Naive thymus-derived CD4-positive, alpha-beta T cell (primary cell): ENCODE measurements at places on chromosomes 6 and 20. TPM values are rescaled to one million over a fixed set of nuclear protein-coding genes. Genes with fewer than 3 reads are reported as not detected.
A peak's percentile ranks its signal among the peaks of the same experiment; 100 is the strongest.

DNA sequence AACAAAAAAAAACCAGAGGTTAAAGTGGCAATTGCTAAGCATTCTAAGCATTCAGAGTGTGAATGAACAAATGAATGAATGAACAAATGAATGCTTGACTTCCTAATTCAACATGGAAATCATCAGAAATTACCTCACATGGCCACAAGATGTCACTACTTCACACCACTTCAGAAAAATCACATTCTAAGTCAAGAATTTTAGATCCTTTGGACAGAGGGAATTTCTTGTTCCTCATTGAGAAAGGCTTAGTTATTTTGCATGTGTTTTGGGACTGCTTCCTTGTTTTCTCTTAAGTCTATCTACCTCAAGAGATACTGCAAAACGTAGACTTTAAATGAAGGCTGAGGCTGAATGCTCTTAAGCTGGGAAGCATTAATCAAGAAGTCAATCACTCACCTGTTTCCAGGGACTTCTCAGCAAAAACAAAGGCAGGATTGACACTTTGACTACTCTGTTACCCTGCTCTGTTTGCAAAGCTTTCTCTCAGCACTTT lies 120.2 kb downstream of the MBOAT1 start:
- peak; percentile 12 for DNase-seq

DNA sequence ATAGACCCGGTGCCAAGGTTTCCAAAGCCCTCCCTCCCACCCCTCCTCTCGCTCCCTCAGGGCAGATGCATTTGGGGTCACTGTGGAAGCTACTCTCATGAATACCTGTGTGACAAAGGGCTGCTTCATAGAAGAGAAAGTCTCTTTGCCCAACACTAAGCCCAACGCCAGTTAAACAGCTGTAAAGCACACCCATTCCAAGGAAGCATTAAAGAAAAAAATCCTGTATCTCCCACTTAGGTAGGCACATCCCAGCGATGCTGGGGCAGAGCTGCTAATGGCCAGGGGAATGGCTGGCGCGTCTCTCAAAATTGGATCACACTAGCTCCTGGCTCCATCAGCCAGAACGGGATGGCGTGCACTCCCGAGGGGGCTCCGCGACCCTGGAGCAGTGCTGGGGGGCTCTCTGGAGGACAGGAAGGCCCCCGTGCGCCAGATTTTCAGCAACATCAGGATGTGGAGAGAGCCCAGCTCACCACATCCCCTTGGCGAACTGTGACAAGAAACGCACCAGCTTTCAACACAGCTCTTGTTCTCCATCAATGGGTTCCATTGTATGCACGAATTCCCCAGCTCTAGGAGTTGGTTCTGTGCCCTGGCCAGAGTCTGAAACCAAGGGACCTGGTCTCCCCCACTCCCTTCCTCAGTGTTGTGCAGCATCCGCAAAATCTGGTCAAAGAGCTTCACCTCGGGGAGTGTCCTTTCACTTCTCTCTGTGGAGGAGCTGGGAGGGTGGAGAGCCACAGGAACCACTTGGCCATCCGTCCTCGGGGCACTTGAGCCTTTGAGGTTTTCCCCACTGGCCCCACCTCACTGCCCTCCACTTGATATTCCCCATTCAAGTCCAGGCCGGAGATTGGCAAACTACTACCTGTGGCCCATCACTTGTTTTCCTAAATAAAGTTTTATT lies 74.1 kb downstream of the TFAP2C start:
- no peak for DNase-seq

DNA sequence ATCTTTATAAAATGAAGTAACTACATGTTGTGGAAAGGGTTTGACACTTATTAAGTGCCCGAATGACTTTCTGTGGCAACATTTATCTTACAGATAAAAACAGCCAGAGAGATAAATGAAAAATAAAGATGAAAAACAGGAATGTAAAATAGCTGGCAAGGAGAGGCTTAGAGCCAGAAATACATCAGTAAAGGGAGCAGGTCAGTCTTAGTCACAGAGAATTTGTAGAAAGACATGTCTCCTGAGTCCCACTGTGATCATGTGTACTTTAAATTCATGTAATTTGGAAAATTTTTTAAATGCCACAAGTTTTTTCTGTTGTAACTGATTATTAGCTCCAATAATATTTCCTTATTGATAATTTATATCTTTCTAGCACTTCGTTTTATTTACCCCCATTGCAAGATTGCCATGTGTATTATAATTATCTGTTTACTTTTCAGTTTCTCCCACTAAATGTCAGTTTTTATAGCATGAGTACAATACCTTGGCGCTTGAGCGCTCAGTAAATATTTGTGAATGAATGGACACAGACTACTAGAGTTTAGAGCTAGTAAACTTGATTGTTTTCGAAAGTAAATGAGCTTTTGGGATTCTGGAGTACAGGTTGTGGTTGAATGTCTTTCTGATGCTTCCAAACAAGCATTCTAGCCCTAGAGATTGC lies 15.2 kb downstream of the TAB2 start:
- no peak for DNase-seq

DNA sequence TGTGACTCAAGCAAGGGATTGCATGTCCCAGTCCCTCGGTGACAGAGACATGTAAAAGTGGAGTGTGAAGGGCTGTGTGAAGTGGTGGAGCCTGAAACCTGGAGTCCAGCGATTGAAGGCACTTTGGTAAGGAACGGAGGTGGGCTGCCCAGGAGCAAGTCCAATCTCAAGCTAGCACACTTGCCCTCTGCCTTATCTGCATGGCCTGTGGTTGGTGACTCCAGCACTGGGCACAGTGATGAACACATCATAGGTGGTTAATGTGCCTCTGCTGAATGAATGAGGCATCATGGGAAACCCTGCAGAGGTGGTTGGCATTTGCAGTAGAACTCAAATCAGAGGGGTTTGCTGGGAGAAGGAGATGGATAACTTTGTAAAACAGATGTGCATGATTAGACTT lies 14.9 kb upstream of the ULBP3 start:
- DNase-seq = no peak

Gene ZC2HC1B
- polyA plus RNA-seq = not detected
